ENCODE measurements at places on chromosomes 3 and 15.
A peak's percentile ranks its signal among the peaks of the same experiment; 100 is the strongest.

GRCh38 chr3:113018536-113019181, 27.9 kb downstream of the GTPBP8 start:
- peak; percentile 36 for DNase-seq

GRCh38 chr3:13034861-13035260, 38.4 kb downstream of the IQSEC1 start:
- no peak for DNase-seq

- DNase-seq, result no peak
Observed at GRCh38 chr3:14788644-14789043, 30.1 kb upstream of the FGD5 start.

DNA sequence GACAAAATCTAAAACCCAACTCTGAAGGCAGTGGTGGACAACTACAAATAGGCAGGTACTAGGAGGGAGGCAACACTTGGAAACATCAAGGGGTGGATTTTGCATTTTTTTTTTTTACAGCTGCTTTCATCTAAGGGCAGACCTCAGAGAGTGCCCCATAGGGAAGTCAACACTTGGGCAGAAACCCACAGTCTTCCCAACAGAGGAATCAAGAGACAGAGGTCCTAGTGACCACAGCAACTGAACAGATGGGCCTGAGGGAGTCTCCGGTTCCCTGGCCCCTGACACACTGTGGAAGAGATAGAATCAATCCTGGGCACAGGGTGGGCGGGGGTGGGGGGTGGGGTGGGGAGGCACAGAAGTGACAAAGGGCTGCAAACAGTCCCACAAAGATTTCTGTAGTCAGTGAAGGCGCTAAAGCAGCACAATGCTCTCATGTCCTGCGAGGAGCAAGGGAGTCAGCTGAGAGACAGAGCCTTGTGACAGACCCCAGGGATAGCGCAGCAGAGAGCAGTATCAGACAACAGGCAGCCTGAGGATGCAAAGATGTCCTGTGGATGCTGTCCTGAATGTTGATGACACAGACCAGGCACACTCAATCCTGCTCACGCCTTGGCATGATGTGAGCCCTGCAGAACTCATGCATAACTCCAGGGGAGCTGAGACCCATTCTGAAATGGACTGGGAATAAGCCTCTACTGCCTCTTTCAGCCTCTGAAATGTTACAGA, 6.9 kb upstream of the RFTN1 start:
- DNase-seq, result no peak

- DNase-seq, result no peak
Observed at GRCh38 chr3:7977245-7978086, 524.2 kb upstream of the LMCD1 start.
